ENCODE measurements at places on chromosomes 2 and 18. TPM values are rescaled to one million over a fixed set of nuclear protein-coding genes. Genes with fewer than 3 reads are reported as not detected.

NYAP2 gene
- not detected for total RNA-seq

STRN gene
- total RNA-seq = 18.5 TPM

DNA sequence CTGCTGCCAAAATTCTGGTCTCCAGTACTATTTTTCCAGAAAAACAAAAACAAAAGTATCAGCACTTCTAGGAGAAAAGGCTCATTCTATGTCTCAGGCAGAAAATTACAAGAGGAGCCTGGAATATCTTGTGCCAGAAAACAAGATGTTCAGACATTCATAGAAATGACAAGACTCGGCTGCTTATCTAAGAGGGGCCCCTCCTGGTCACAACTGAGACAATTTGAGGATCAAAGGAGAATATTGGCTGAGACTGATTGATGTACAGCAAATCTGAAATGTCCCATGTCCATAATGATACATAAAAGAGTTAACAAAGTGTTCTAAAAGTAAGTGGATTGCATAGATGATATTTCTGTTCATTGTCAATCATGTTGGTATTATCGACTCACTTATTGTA, 2.4 kb upstream of the RPS7 start:
- H3K27me3 ChIP-seq = no peaks in the 10 kb centered on the region
- H3K4me1 ChIP-seq = peaks cover 12% of the 10 kb centered on the region
- H3K36me3 ChIP-seq = no peaks in the 10 kb centered on the region
- H3K4me3 ChIP-seq = no peak overlapping the region

GRCh38 chr2:20439503-20439902, 7.4 kb upstream of the RHOB start:
- H3K27ac ChIP-seq = no peak overlapping the region
- no peak overlapping the region for H3K4me3 ChIP-seq
- no peak for DNase-seq
- no peaks in the 10 kb centered on the region for H3K27me3 ChIP-seq
- peaks cover 9% of the 10 kb centered on the region for H3K4me1 ChIP-seq
- no peaks in the 10 kb centered on the region for H3K36me3 ChIP-seq

- H3K27ac ChIP-seq = no peak overlapping the region
- no peaks in the 10 kb centered on the region for H3K27me3 ChIP-seq
- no peaks in the 10 kb centered on the region for H3K36me3 ChIP-seq
- no peak overlapping the region for H3K4me3 ChIP-seq
- no peak for DNase-seq
These were observed 99.7 kb upstream of the NXPH2 start for GRCh38 chr2:138879931-138880330.

- H3K4me1 ChIP-seq = peaks cover 20% of the 10 kb centered on the region
- no peak overlapping the region for H3K4me3 ChIP-seq
- peak; percentile 75 for DNase-seq
- no peaks in the 10 kb centered on the region for H3K27me3 ChIP-seq
These were observed 303.7 kb upstream of the EPAS1 start for GRCh38 chr2:45993476-45993991.

GRCh38 chr2:235920216-235920865, 247.8 kb downstream of the GBX2 start:
- H3K4me3 ChIP-seq = no peak overlapping the region
- H3K27me3 ChIP-seq = no peaks in the 10 kb centered on the region
- DNase-seq = no peak
- H3K36me3 ChIP-seq = no peaks in the 10 kb centered on the region
- no peak overlapping the region for H3K27ac ChIP-seq

DNA sequence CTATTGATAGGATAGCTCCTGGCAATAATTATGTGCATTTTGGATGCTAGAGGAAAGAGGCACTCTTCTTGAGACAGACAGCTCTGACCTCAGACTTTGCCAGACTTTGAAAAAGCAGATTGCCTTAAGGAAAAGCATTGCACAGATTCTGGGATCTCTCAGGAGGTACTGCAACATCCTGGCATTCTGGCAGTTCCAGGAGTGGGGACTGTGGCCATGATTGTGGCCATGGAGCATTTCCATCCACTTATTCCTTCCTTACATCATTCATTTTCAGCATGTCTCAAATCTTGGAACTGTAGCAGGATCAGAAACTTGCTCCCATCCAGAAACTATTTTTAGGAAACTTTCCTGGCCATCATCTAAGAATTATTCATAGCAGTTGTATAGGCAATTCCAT, 144.9 kb upstream of the FOSL2 start:
- no peaks in the 10 kb centered on the region for H3K27me3 ChIP-seq
- DNase-seq = no peak
- H3K36me3 ChIP-seq = no peaks in the 10 kb centered on the region
- H3K27ac ChIP-seq = no peak overlapping the region

NGEF gene
- total RNA-seq = 0.11 TPM

DNA sequence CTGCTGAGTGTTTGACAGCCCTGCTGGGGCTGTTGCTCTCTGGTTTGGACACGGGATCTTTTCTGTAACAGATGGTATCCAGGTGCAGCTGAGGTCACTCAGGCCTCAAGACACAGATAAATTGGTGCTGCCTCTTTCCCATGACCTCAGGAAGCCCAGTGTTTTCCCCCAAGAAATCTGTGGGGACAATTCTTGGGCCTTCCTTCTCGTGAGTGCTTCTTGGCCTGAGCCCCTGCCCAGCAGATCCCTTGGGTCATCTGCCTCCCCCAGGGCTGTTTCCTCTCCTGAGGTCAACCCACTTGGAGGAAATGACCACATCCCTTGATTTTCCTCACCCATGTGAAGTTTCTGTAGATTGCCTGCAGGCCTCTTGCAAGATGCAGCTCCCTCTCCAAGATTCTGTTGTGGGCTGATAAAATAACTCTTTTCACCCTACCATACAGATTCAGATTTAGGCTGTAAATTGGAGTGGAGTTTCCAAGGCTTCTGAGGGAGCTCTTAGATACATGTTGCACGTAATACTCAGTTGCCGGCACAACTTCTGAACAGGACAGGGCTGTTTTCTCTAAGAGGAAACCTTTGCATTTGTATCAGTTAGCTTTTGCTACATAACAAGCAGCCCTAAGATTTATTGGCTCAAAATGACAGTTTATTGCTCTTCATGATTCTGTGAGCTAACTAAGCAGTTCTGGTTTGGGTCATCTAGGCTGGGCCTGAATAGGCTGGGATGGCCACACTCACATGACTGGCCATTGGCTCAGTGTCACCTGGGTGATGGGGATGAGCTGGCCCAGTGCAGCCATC, 13.1 kb downstream of the ZAP70 start:
- H3K36me3 ChIP-seq = no peaks in the 10 kb centered on the region
- H3K4me1 ChIP-seq = no peaks in the 10 kb centered on the region
- no peak overlapping the region for H3K27ac ChIP-seq
- no peaks in the 10 kb centered on the region for H3K27me3 ChIP-seq

Data from thyroid gland (tissue), 4 donors.